ENCODE measurements at places on chromosomes 6 and 20.

- no peak for DNase-seq
Measured at GRCh38 chr6:163793011-163793983, 378.8 kb downstream of the QKI start.

- no peak for DNase-seq
Measured at GRCh38 chr6:68328156-68328555, 306.9 kb upstream of the ADGRB3 start.

DNA sequence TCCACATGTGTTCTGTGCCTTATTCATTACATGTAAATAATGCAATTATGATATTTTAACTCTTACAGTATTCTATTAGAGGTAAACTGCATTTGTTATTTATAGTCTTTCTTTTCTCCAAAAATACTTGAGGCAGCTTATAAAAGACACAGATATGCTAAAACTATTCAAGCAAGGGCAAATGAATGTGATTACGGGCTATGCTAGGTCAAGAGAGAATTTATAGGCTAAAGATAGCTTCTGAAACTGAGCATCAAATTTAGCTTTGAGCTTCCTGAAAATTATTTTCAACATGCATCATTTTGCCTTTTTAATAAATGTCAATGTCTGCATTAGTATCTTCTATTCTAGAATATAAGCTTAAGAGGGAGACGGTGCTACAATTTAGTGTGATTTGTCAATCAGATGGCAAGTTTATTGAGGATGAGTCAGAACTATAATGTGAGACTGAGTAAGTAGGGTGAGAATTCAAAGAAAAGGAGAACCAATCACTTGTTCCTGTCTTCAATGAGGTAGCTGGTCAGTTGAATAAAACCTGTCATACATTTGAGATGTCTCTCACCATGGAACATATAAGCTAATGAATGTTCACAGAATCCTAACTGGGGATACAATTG, 669.4 kb upstream of the CITED2 start:
- no peak for DNase-seq

- no peak for DNase-seq
Measured at GRCh38 chr6:139392794-139393193, 18.3 kb upstream of the CITED2 start.

- no peak for DNase-seq
Measured at GRCh38 chr6:135093578-135093977, 39.0 kb upstream of the HBS1L start.

DNA sequence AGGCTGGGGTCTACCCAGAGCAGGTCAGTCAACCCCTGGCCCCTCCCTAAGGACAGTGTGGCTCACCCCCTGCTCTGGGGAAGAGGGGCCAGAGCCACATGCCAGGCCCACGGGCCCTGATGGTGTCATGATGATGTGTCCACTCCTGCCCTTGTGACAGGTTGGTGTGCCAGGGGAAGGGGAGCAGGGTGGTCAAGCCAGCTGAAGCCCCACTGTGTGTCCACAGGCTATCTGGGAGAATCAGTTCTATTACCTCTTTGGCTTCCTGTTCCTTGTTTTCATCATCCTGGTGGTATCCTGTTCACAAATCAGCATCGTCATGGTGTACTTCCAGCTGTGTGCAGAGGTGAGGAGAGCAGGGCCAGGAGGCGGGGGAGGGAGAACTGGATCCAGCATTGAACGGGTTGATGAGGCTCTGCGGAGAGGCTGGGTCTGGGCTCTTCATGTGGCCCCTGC, 47.7 kb downstream of the PLAGL2 start:
- no peak for DNase-seq

DNA sequence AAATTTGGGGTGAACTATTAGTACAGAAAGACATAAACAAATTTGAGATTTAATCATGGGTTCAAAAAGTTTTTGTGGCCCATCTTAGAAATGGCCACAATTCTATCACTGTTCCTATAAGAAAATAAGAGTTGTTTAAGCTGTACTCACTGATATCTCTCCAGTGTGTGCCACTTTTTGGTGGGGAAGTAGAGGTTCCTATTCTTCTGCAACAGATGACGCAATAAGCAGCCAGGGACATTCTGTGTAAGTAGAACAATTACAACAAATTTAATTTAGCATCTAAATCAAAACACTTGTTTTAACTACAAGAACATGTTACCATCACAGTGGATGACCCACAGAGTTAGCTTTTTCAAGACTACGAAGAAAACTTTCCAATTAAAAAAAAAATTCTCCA, 9.9 kb downstream of the SERAC1 start:
- DNase-seq, result no peak
